ENCODE measurements at places on chromosomes 12 and 14. TPM values are rescaled to one million over a fixed set of nuclear protein-coding genes. Genes with fewer than 3 reads are reported as not detected.

GRIP1 gene
- total RNA-seq, result 7.7 TPM

CLMN gene
- total RNA-seq, result 15.7 TPM

PIANP gene
- 0.17 TPM for total RNA-seq

LPAR5 gene
- total RNA-seq, result 1.0 TPM

FZD10 gene
- total RNA-seq, result 1.3 TPM

NCOR2 gene
- 40.3 TPM for total RNA-seq

NPAS3 gene
- total RNA-seq, result 1.1 TPM

SMIM41 gene
- not detected for total RNA-seq

SMCO2 gene
- not detected for total RNA-seq

SLC2A3 gene
- 76.3 TPM for total RNA-seq

TAS2R14 gene
- total RNA-seq, result 5.6 TPM

LBHD2 gene
- not detected for total RNA-seq

HELB gene
- total RNA-seq, result 4.6 TPM

CAMKK2 gene
- total RNA-seq, result 20.2 TPM

DNAJC22 gene
- total RNA-seq, result 28.3 TPM

ITGB7 gene
- not detected for total RNA-seq

BAZ1A gene
- 24.7 TPM for total RNA-seq

CPNE6 gene
- total RNA-seq, result not detected

ADCY6 gene
- 37.7 TPM for total RNA-seq

EIF2S1 gene
- total RNA-seq, result 108 TPM

INHBC gene
- 1.8 TPM for total RNA-seq

CLSTN3 gene
- 38.0 TPM for total RNA-seq

SLC25A21 gene
- total RNA-seq, result 1.6 TPM
